Kasumi-1 (cell line): ENCODE measurements at places on chromosomes 1 and 21.

GRCh38 chr1:1982379-1983232 lies 21.0 kb downstream of the CFAP74 start:
- DNase-seq: no peak

DNA sequence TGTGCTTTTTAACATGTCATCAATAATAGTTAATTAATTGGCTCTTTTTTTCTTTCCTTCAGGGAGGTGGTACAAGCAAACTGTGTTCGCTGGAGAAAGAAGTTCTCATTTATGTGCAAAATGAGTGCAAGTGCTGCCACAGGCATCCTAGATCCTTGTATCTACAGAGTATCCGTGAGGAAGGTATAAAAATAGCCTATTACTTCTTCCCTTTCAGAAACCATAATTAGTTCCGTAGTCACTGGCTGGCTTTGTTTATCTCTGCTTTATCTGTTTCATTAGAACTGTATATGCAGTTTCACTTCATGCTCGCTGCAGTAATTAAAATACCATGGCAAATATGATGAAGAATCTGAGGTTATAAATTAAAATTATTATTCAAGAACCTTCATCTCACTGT lies 40.6 kb downstream of the EEIG2 start:
- DNase-seq: no peak

GRCh38 chr1:229017091-229017490 lies 253.8 kb upstream of the RAB4A start:
- DNase-seq: no peak

DNA sequence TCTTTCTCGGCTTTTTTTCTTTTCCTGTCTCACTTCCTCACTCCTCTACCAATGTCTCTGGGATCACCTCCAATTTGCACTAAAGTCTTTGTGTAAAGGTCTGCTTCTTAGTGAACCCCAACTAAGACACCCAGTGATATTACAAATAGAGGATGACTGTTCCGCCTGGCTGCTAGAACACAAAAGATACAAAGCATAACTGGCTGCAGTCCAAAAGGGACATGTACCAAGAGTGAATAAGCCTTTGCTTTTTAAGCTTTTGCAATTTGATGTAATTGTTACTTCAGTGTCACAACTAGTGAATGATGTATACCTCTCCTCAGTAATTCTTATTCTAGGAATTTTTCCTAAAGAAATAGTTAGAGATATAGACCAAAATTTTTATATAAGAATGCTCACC lies 82.8 kb upstream of the BEND5 start:
- DNase-seq: no peak

DNA sequence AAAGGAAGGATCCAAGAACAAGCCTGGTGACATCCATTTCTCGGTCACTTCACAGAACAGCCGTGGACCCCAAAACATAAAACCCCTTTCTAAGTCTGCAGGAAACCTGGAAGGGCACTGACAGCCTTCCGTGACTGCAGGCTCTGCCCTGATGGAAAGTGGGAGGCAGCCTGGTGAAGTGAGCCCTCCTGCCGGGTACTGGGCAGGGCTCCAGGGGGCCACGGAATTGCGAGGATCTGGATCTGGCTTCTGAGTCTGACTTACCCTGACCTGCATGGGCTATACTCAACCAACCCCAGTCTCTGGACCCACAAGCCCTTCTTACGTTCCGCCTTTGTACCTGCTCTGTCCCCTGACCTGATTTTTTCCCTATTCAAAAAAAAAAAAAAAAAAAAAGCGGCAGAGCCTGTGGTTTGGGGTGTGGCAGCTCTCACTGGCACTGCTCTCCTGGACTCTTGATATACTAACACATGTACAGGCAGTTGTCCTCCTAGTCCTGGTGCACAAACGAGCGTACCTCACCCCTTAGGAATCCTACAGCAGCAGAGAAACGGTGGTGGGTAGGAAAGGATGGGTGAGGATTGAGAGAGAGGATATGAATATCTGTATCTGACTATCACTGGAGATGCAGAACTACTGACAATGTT lies 82.9 kb downstream of the BEND5 start:
- DNase-seq: no peak

DNA sequence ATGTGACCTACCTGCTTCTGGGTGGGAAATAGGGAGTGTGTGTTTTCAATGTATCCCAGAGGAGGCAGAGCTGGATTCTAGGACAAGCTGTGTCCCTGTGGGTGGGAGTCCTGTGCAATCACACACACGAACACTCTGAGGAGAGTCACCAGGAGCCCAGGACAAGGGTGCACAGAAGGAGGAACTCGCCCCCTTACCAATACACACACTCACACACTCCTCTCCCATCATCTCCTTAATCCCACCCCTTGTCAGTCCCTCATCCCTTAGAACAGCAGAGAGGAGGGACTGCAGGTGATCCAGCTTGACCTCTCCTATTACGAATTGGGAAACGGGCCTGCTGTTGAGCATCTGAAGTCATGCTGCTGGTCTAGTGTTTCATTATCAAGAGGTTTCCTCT lies 8.5 kb upstream of the MYBPHL start:
- DNase-seq: no peak

GRCh38 chr1:17696417-17697301 lies 58.5 kb upstream of the ACTL8 start:
- DNase-seq: no peak

- DNase-seq: no peak
Measured at GRCh38 chr1:184507165-184507564, 120.3 kb downstream of the C1orf21 start.

DNA sequence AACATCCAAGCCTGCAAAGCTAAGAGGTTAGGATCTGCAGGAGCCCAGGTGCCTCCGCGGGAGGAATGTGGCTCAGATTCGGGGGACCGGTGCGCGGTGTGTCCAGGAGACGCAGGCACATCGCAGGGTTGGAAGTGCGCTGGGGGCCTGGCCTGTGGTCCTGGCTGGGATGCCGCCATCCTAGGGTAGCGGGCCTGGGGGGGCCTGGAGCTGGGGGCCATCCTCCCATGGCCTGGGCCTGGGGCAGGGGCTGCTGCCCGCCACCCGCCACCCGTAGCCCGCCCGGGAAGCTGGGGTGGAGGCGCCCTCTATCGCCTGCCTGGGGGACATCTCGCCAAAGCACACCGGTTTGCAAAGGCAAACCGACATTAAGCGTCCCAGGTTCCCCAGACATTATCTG lies 170.6 kb upstream of the ARHGEF16 start:
- no peak for DNase-seq

- no peak for DNase-seq
Measured at GRCh38 chr21:39052718-39053117, 130.5 kb downstream of the PSMG1 start.

DNA sequence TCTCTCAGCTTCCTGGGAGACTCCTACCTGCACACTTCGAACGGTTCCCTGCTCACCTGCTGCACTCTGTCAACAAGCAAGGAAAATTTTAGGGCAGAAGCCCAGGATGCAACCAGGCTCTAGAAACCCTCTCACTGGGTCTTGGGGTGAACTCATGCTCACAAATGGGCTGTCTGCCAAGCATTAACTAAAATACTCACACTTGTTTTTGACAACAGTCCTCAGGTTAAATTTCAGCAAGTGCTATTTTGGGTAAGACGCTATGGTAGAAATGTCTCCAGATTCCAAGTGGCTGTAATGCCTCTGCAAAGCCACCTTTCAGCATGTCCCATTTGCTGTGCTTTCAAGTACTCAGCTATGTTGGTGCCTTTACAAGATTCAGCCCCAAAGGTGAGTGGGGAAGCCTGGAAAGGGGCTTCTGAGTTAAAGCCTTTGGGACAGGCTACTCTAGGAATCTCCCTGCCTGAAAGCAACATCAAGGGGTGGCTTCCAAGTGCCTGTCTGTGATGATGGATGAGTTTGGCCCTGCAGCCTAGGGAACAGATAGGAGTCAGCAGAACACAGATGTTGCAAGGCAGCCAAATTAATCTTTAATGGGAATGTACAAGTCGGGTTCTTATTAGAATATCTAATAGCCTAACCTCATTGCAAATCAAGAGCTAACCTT lies 211.9 kb upstream of the SPAG17 start:
- no peak for DNase-seq

DNA sequence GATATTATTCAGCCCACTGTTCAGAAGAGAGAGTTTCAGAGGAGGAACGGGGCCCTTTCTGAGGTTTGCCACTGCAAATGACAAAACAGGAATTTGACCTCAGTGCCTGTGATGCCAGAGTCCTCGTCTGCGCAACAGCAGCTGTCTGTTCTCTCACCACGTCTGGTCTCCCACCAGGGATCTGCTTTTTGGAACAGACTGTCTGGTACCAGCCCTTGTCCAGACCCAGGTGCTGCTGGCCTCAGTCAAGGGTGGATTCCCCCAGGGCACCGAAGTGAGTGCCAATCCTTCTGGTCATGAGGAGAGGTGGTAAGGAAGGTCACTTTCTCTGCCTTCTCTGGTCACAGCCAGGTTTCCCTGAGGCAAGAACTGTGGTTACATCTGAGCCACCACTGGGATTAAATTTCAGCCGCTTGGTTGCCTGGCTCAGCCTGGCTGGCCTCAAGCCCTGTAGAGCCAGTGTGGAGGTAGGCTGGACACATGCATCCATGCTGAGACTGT lies 2.3 kb upstream of the BCAN start:
- DNase-seq: no peak

DNA sequence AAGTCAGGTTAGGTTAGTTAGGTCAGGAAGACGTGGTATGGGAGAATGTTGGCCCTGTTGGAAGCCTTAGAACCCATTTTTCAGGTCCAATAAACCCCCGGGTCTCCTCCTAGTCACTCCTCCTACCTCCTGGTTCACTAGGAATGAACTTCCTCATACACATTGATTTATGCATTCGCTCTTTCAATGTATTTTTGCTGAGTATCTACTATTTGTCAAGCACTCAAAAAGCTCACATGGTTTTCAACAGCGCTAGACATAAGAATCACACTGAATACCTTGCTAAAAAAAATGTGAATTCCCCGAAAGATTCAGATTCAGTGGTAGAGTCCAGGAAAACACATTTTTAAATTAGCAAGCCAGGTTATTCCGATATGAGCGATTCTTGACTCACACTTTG lies 85.8 kb upstream of the LRRN2 start:
- DNase-seq: no peak

DNA sequence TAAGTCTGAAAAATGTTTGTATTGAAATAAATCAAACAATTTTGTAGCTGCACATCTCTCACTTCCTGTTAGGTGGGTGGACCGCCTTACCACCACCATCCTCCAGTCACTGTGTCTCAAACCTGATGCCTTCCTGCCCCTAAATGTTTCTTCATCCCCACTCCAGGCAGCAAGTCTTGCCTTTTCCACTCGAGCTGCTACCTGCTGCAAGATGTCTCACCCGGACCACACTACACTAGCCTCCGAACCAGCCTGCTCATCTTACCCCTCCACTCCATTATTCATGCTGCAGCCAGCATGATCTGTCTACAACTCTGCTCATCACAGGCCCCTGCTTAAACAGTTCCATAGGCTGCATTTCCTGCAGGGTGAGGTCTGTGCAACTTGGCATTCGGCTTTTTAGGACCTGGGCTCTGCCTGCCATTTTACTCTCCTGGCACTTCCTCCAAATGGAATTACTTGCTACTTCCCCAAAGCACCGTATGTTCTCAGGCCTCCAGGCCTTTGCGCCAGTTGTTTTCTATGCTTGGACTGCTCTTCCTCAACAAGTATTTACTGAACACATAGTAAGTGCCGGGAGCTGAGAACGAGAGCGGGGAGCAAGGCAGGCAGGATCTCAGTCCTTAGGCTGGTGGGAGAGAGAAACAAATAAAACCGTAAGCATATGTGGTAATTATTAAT lies 5.2 kb upstream of the SF3A3 start:
- no peak for DNase-seq

GRCh38 chr1:165575468-165576099 lies 31.8 kb downstream of the LRRC52 start:
- DNase-seq: no peak

GRCh38 chr1:176720838-176721237 lies 257.9 kb downstream of the PAPPA2 start:
- DNase-seq: no peak

DNA sequence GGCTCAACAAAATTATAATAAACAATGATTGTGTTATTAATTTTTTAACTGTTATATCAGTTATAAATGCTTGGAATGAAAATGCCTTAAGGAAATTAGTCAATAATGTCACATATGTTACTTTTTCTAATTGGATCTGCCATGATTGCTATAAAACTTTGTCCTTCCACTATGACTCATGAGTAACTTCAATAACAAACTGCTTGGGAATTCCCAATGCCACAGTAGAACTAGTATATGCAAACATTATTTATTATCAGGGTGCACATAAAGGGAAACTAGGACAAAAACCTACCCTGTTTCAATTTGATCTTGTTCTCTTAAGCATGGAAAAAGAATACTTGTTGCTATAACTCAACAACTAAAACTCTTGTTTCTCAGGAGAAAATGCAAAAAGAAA lies 59.1 kb upstream of the PDC start:
- DNase-seq: no peak

DNA sequence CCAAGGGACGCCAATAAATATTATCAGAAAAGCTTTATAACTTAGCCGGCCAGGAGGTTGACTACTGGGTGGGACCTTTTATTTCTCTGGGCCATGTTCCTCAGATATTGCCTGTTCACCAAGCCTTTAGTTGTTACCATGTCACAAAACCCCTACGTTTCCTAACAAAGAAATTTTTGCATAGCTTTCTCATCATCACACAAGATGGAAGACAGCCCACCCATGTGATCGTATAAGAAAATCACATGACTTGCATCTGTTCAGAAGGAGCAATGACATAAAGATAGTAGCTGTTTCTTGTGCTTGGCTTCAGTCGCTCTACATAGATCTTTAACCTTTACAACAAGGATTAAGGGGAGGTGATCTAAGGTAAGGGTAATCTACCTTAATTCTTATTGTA lies 88.9 kb upstream of the NGF start:
- no peak for DNase-seq

DNA sequence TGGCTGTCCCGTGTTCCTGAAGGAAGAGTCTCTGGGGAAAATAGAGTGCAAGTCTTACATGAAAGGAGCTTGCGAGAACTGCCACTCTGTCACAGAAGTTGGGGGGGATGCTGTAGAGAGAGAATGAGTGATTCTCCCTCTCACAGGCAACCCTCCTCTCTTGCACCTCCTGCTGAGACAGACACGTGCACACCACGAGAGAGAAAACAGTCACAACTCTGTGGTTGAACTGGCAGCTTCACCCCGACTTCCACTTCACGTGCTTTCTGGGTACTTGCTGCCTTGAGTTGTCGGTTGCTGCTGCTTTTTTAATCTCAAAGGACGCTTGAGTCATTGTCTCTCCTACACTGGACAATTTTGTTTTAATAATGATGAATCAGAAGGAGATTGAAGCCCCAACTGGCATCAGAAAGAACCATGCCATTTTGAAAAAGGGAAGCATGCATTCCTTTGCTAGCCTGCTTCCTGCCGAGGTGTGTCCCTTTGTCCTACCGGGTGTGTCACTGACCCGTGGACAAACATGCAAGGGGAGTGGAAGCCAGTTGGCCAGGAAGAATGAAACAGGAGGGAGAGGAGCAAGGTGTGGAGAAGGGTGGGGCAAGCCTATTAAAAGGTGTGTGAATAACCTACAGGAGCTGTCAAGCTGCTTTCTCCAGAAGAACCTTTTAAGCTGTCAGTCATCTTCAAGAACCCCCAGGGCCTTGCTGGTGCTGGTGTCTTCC lies 164.2 kb downstream of the CACNA1E start:
- no peak for DNase-seq

- DNase-seq: no peak
Measured at GRCh38 chr21:42336054-42336453, 14.7 kb downstream of the TFF2 start.

- DNase-seq: no peak
Measured at GRCh38 chr1:66652556-66652955, 99.7 kb upstream of the DYNLT5 start.
